PC-3 (cell line): ENCODE measurements at places on chromosomes 2 and 18. TPM values are rescaled to one million over a fixed set of nuclear protein-coding genes. Genes with fewer than 3 reads are reported as not detected.

Gene HEATR5B
- 10.0 and 13.0 TPM in 2 replicates for total RNA-seq

Gene C2orf69
- total RNA-seq = 10.5 and 15.0 TPM in 2 replicates

Gene FBLN7
- 0.75 and 2.2 TPM in 2 replicates for total RNA-seq

Gene DSC2
- total RNA-seq = 4.8 and 6.9 TPM in 2 replicates

Gene SLC20A1
- 209 and 257 TPM in 2 replicates for total RNA-seq

Gene KRTCAP3
- 0.22 TPM in 1 of 2 replicates, not detected in the other for total RNA-seq

Gene RAB17
- 28.9 and 52.2 TPM in 2 replicates for total RNA-seq

Gene ASTL
- not detected in 2 replicates for total RNA-seq

Gene HTRA2
- 71.8 and 77.5 TPM in 2 replicates for total RNA-seq

Gene FBXO36
- total RNA-seq = 3.6 and 4.3 TPM in 2 replicates

Gene HOXD9
- total RNA-seq = not detected in 2 replicates

Gene EIF2AK3
- 10.7 and 16.2 TPM in 2 replicates for total RNA-seq

Gene CENPA
- 40.8 and 42.4 TPM in 2 replicates for total RNA-seq

Gene CDKL4
- total RNA-seq = 0.07 TPM in 1 of 2 replicates, not detected in the other

Gene OSR1
- 30.6 and 33.5 TPM in 2 replicates for total RNA-seq

Gene ITGA6
- 181 and 204 TPM in 2 replicates for total RNA-seq

Gene RSAD2
- 0.35 and 2.1 TPM in 2 replicates for total RNA-seq

Gene NETO1
- 8.4 and 12.9 TPM in 2 replicates for total RNA-seq

Gene LYG1
- 0.58 and 1.5 TPM in 2 replicates for total RNA-seq

Gene CD207
- total RNA-seq = not detected in 2 replicates

Gene MAP2
- 1.7 and 2.1 TPM in 2 replicates for total RNA-seq

Gene GCG
- total RNA-seq = not detected in 2 replicates

Gene GPR75
- total RNA-seq = 1.5 and 2.4 TPM in 2 replicates

Gene TWIST2
- total RNA-seq = 4.4 and 5.8 TPM in 2 replicates

Gene MAPK4
- total RNA-seq = not detected in 2 replicates

Gene C18orf54
- total RNA-seq = 5.1 and 10.5 TPM in 2 replicates

Gene EVA1A
- 48.9 and 70.8 TPM in 2 replicates for total RNA-seq

Gene KLHL14
- total RNA-seq = not detected in 2 replicates

Gene GPR45
- not detected in 2 replicates for total RNA-seq

Gene SCN3A
- 0.07 and 0.12 TPM in 2 replicates for total RNA-seq

Gene CPO
- not detected in 2 replicates for total RNA-seq

Gene POTEJ
- not detected in 2 replicates for total RNA-seq

Gene GPBAR1
- 0.18 TPM in 1 of 2 replicates, not detected in the other for total RNA-seq

Gene PGAP1
- 3.5 and 4.5 TPM in 2 replicates for total RNA-seq

Gene SERPINB12
- total RNA-seq = not detected in 2 replicates

Gene CYS1
- total RNA-seq = 0.12 and 0.15 TPM in 2 replicates

Gene C2orf80
- not detected in 2 replicates for total RNA-seq

Gene MYL12B
- 233 and 308 TPM in 2 replicates for total RNA-seq

Gene ACMSD
- total RNA-seq = not detected in 2 replicates

Gene ANKRD30B
- total RNA-seq = 0.35 and 0.51 TPM in 2 replicates
